ENCODE measurements at places on chromosomes 5 and 9. TPM values are rescaled to one million over a fixed set of nuclear protein-coding genes. Genes with fewer than 3 reads are reported as not detected.
A peak's percentile ranks its signal among the peaks of the same experiment; 100 is the strongest.

MYMK gene
- total RNA-seq = not detected

LIFR gene
- total RNA-seq = 151 TPM

ZNF79 gene
- total RNA-seq = 8.3 TPM

- no peak for DNase-seq
Observed at GRCh38 chr9:124628741-124629140, 121.5 kb upstream of the NR5A1 start.

- no peak for DNase-seq
Observed at GRCh38 chr9:113886026-113886369, 9.9 kb downstream of the ZNF618 start.

- no peak for DNase-seq
Observed at GRCh38 chr5:175654339-175654738, 3.5 kb upstream of the HRH2 start.

GRCh38 chr9:111035543-111036428 is 2.5 kb downstream of the LPAR1 start:
- no peak for DNase-seq

NDST1 gene
- 143 TPM for total RNA-seq

- DNase-seq = no peak
Observed at GRCh38 chr5:1735320-1735970, 64.2 kb downstream of the MRPL36 start.

DNA sequence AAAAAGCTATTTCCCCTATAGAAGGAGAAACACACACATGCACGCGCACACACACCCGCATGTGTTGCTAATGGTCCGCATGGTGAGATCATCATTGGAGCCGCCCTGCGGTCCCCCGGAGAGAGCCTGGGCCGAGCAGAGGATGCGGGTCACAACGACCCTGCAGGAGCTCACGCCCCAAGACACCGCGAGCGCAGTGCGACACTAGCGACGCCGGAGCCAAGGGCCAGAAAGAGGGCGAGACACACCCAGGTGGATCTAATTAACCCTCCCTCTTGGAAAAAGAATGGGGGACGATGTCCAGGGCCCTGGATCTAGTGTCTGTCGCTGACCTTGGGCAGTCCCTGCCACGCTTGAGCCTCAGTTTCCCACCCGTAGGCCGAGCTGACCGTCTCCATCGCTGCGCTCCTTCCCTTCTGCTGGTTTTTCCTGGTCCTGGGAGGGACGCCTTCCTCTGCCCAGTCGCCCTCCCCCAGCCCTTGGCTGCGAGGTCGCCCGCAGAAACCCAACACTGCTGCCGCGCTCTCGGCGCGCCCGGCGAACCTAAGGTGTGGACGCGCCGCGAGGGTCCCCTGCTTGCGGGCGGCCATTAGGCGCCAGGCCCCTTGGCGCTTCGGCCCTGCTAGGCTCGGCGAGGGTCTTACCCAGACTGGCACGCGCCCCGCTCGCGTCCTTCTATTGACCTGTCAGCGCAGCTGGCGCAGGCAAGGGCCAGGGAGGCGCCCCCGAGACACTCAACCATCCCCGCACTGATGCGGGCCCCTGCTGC is 47.5 kb upstream of the RNF20 start:
- DNase-seq = peak; percentile 66

DNA sequence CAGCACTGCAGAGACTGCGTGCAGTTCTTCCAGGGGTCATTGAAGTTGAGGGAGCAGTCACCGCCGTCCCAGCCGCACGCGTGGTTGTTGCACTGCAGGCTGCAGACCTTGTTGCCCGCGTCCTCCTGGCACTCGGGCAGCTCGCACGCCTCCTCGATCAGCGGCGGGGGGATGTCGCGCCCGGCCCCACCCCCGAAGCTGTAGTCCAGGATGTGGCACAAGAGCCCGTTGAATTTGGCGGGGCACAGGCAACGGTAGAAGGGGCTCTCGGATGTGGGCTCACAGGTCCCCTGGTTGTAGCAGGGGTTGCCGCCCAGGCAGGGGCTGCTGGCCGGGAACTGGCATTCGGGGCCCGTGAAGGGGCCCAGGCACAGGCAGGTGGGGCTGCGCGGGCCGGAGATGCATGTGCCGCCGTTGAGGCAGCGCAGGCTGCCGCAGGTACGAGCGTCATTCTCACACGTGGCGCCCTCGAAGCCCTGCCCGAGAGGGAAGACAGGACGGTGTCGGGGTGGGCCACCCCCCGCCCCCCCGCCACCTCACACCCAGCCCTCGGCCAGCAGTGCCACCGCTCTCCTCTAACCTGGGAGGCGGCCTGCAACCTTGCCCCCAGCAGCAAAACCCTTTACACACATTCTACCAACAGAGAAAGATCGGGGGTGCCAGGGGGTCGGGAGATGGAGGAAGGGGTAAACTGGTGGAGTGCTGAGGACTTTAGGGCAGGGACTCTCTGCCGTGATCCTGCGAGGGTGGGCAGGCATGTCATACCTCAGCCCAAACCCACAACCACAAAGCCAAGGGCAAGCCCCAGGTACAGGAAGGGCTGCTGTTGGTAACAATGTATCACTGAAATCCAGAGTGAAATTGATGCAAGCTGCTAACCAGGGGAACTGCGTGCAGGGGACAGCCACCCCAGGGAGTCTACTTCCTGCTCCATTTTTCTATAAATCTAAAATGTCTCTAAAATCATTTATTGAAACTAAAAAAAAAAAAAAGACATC is 22.9 kb upstream of the SEC16A start:
- DNase-seq = no peak

- DNase-seq = peak; percentile 84
Observed at GRCh38 chr5:103562453-103563157, at the start of gene NUDT12. TSS of gene NUDT12 (minus strand) at chr5:103562789. CDS start at chr5:103560248, 2,541 bp downstream.

Data from upper lobe of right lung (tissue), 1 donor.